Ovary (tissue), 10 donors: ENCODE measurements at places on chromosomes 5 and 9. TPM values are rescaled to one million over a fixed set of nuclear protein-coding genes. Genes with fewer than 3 reads are reported as not detected.

DNA sequence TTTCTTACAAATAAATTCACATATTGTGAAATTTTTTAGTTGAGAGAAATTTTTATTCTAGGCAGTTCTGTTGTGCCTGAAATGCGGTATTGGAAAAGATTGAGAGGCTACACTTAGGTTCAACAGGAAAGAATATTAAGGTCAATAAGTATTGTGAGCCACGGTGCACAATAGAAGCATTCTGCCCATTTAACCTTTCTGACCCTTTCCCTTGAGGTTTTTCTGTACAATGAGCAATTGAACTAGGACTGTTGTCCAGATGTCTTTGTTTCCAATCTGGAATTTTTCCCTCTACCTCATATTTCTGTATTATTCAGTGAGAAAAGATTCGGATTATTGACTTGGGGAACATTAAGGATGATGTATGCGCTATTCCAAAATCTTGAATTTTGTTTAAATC lies 205.2 kb downstream of the NR3C1 start:
- H3K27ac ChIP-seq, result no peak overlapping the region
- no peaks in the 10 kb centered on the region for H3K36me3 ChIP-seq
- no peak for DNase-seq
- H3K4me3 ChIP-seq, result no peak overlapping the region
- no peaks in the 10 kb centered on the region for H3K4me1 ChIP-seq

DNA sequence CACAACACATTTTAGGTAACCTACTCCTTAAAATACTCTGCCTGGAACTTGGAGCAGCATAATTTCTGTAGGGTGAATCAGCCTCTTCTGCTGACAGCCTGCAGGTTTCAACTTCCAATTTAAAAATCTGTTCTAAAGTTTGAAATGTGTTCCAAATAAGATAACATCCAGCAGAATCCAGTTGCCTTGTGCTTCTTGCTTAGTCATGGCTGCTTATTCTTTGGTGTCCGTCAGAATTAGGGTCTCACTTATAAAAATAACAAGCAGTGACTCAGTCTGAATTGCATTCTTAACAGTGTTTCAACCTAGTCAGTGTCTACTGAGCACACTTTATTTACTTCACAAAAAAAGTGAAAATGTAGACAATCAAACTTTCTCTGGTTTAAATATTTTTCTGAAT lies 3.7 kb downstream of the CDH6 start:
- H3K36me3 ChIP-seq, result no peaks in the 10 kb centered on the region
- no peak for DNase-seq
- no peaks in the 10 kb centered on the region for H3K27me3 ChIP-seq
- no peaks in the 10 kb centered on the region for H3K4me1 ChIP-seq

- H3K4me3 ChIP-seq, result no peak overlapping the region
- H3K36me3 ChIP-seq, result no peaks in the 10 kb centered on the region
- no peaks in the 10 kb centered on the region for H3K27me3 ChIP-seq
- H3K4me1 ChIP-seq, result no peaks in the 10 kb centered on the region
- DNase-seq, result no peak
These were observed 136.9 kb upstream of the RFX3 start for GRCh38 chr9:3662671-3663070.

DNA sequence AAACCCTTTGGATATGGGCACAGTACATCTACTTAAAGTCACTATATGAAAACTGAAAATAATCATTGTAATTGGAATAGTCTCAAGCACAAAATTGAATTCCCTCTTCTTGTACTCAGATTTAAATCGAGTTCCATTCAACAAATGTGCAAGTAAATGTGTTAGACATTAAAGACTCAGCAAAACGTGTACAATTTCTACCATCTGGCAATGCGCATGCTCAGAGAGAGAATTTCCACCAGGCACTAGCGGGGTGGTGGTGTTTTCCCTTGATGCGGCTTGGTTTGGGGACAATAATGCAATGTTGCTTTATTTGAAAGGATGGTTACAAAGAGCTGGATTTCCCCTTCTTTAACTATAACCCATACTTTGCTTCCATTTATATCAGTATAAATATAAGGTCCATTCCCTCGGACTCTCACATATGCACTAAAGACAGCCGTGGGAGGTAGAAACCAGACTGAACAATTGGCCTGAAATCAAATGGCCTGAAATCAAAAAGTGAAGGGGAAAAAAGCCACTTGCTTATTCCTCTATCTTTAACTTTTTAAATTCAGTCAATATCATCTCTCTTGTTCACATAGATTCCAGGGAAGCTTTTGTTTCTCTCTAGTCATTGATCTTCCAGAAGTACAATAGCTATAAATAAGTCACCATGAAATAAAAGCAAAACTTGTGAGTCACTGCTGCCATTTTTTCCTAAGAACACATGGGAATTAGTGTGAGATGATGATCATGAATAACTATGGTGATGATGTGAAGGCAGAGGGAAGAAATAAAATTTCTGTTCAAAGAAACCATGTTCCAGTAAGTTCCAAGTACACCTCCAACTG lies 59.2 kb downstream of the ADAMTS12 start:
- no peaks in the 10 kb centered on the region for H3K36me3 ChIP-seq
- H3K27ac ChIP-seq, result no peak overlapping the region
- H3K4me1 ChIP-seq, result no peaks in the 10 kb centered on the region
- no peak for DNase-seq
- H3K4me3 ChIP-seq, result no peak overlapping the region

DNA sequence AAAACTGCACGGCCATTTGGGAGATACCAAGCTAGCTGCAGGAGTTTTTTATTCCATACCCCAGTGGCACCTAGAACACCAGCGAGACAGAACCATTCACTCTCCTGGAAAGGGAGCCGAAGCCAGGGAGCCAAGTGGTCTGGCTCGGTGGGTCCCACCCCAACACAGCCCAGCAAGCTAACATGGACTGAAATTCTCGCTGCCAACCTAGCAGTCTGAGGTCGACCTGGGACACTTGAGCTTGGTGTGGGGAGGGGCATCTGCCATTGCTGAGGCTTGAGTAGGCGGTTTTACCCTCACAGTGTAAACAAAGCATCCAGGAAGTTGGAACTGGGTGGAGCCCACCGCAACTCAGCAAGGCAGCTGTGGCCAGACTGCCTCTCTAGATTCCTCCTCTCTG lies 108.9 kb upstream of the CHD1 start:
- no peaks in the 10 kb centered on the region for H3K36me3 ChIP-seq
- H3K27ac ChIP-seq, result no peak overlapping the region
- H3K4me3 ChIP-seq, result no peak overlapping the region
- H3K4me1 ChIP-seq, result peaks cover 6% of the 10 kb centered on the region

DNA sequence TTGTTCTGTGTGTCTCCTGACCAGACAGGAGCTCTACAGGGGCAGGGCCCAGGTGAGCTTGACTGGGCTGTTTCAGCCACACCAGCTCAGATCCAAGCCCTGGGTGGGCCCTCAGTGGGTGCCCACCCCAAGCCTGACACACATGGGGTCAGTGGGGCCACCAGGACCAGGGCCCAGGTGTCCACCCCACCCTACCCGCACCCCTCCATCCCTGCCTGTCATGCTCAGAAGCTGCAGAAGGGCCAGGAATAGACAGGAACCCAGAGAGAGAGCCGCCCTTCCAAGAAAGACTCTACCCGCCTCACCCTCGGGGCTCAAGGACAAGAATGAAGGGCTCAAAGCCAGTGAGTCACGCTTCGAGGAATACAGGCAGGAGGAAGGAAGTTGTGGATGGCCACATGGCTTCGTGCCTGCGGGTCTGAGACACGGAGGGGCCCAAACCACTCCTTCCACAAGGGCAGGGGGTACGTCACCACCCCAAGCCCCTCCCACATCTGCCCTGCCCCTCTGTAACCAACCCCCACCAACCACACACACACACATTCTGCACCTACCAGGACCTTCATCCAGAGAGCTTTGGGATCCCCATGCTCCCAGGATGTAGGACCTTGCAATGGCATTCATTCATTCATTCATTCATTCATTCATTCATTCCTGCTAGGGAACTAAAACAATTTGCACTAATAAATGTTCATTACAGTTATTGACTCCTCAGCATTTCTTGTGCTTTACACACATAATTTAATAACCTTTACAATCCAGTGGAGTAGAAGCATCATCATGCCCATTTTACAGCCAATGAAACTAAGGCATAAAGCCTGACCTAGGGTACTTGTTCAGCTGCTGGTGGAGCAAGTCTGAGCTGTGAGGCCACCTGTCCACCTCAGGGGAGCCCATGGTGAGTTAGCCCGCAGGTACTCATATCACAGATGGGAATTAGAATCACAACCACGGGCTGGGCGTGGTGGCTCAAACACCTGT lies 55.9 kb upstream of the STXBP1 start:
- H3K27ac ChIP-seq, result peak overlapping the region; percentile 33
- peak; percentile 81 for DNase-seq
- H3K4me3 ChIP-seq, result no peak overlapping the region
- no peaks in the 10 kb centered on the region for H3K36me3 ChIP-seq

The COL23A1 gene
- total RNA-seq, result 0.60 TPM

GRCh38 chr9:38227656-38228055 lies 158.6 kb upstream of the SHB start:
- no peaks in the 10 kb centered on the region for H3K27me3 ChIP-seq
- no peak for DNase-seq
- H3K27ac ChIP-seq, result no peak overlapping the region
- no peak overlapping the region for H3K4me3 ChIP-seq
- no peaks in the 10 kb centered on the region for H3K36me3 ChIP-seq
- no peaks in the 10 kb centered on the region for H3K4me1 ChIP-seq

The SIT1 gene
- total RNA-seq, result not detected

The AGXT2 gene
- total RNA-seq, result not detected

GRCh38 chr9:115022760-115023434 lies 92.5 kb upstream of the TNFSF8 start:
- no peak overlapping the region for H3K4me3 ChIP-seq
- H3K27ac ChIP-seq, result no peak overlapping the region
- H3K4me1 ChIP-seq, result no peaks in the 10 kb centered on the region

The AOPEP gene
- 82.1 TPM for total RNA-seq

GRCh38 chr9:18074041-18074440 lies 399.9 kb upstream of the ADAMTSL1 start:
- DNase-seq, result no peak
- no peak overlapping the region for H3K4me3 ChIP-seq
- peaks cover 10% of the 10 kb centered on the region for H3K4me1 ChIP-seq
